ENCODE measurements at places on chromosomes 13 and 19.

GRCh38 chr19:41530761-41531301, 45.1 kb upstream of the CEACAM21 start:
- DNase-seq, result no peak

DNA sequence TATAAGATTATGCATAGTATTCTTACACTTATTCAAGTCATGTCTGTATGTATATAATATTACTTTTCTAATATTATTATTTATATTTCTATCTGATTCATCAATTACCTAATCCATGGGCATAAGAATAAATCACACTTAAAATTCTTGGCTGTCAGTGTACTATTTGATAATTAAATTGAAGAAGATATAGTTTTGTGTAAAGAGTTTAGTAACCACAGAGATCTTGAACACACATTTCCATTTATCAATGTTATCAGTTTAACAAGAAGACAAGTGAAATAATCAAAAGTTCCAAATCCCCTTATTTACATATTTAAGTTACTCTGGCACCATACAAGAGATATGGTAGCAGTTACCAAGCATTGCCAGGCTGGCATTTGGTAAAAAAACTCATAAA, 244.5 kb downstream of the OXGR1 start:
- no peak for DNase-seq

DNA sequence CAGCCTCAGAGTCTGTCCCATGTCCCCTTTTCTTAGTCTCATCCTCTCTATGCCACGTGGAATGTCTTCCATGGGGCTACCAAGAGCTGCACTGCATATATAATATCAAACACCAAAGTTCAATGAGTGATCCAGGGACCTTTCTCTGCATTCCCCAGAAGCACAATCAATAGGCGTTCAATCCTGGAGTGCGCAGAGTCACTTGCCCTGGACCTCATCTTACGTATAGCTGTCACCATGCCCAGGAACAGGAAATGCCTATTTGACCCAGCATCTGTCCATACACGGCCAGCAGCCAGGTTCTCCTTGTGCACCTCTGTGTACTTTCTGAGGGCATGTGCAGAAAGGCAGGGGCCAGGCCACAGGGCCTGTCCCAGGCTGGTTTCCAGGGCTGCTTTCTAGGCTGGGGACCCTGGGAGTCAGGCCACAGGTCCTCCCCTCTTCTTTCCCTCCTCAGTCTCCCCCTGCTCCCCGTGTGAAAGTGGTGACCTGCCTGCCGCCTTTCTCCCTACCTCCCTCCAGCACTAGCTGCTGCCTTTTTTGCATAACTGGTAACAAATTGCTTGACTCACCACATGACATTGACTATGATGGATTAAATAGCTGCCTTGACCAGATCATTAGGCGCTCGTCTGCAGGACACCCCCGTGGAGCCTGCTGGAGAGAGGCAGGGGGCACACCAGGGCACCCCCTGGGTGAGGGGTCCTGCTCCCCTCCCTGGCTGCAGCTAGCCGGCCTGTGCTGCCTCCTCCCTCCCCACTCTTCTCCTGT, 222.0 kb downstream of the ZNF536 start:
- DNase-seq, result no peak

- DNase-seq, result no peak
These were observed 8.8 kb downstream of the OBI1 start for GRCh38 chr13:78649997-78650716.

- no peak for DNase-seq
These were observed 418.9 kb downstream of the KLF12 start for GRCh38 chr13:73715114-73715910.

All from NCI-H2081 treated with DMSO at 0.1 percent for 48 hours (cell line).